ENCODE measurements at places on chromosomes 16 and 17.

DNA sequence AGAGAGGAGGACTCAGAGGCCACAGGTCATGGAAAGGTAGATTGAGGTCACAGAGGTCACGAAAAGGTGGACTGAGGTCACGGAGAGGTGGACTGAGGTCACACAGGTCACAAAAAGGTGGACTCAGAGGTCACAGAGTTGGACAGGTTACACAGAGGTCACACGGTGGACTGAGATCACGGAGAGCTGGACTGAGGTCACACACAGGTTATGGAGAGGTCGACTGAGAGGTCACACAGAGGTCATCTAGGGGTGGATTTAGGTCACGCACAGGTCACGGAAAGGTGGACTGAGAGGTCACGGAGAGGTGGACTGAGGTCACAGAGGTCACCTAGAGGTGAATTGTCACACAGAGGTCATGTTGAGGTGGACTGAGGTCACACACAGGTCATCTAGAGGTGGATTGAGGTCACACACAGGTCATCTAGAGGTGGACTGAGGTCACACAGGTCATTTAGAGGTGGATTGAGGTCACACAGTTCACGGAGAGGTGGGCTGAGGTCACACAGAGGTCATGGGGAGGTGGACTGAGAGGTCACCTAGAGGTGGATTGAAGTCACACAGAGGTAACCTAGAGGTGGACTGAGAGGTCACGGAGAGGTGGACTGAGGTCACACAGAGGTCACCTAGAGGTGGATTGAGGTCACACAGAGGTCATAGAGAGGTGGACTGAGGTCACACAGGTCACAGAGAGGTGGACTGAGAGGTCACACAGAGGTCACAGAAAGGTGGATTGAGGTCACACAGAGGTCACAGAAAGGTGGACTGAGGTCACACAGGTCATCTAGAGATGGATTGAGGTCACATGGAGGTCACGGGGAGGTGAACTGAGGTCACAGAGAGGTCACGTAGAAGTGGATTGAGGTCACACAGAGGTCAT, 26.7 kb upstream of the JPT2 start:
- no peak for DNase-seq

DNA sequence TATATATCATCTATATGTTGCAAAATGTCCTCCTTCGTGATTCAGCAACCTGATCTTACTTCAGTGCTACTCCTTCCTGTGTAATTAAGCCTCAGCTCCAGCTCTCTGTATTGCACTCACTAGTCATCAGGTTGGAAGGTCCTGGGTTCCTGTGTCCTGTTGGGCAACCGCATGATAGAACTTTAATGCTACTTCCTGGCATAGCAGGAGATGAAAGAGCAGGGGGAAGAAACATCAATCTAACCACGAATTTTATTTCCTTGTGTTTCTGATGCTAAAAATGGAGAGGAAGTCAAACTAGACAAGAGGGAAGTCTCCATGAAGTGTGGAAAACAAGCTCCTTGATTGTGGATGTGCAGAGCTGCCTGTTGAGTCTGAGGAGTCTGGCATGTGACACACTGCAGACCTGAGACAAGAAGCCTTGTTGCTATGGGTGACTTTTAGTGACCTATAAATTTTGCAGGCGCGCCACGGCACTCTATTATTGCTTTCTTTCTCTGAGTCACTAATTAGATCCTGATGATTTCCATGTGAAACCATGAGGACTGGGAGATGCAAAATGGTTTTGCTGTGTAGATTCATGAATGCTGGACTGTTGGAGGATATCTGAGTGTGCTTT, 25.6 kb downstream of the IGSF6 start:
- no peak for DNase-seq

DNA sequence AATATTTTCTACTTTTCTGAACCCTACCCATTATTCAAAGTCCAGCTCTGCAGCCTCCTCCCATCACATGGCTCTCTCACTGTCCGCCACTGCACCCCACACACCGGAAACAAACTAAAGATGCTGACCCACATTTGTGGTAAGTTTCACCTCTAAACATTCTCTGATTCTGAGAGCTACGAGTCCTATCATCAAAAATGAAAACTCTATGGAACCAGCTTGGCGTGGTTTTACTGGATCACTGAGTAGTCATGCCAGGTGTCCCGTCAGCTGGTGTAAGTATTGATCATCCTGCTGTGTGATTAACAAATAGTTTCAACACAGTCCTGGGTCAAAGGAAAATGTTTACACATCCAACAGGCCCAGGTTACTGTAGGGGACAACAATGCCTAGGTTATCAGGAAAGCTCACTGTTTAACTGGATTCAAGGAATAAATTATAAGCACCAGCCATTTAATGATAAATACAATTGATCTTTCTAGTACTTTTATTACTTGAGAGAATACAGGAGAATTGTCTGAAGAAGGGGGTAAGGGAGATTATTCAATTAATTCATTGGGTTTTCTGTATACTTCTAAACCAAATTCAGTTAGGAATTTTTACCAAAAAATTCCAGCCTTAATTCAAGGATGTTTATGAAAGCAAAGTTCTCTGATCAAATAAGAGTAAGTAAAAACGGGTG, 33.9 kb downstream of the CYTH1 start:
- peak; percentile 40 for DNase-seq

- no peak for DNase-seq
Observed at GRCh38 chr16:48441863-48442279, 56.7 kb upstream of the SIAH1 start.

GRCh38 chr17:40323391-40324381, 14.7 kb downstream of the RARA start:
- DNase-seq, result no peak

DNA sequence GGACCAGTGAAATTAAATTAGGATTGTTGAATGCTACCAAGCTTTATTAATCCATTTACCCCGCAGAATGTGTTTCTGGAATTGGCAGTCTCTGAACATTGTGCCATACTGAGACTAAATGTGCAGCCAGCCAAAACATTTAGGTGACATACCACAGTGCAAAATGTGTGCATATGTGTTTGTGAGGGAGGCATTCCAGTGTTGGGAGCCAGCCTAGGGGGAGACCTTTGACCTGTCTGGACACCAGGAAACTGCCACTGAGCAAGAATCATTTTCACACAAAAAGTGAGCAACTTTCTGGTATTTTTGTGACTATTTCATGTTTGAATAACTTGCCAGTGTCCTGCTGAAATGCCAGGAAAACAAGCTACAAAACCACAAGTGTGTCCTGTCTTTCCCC, 64.7 kb upstream of the SLC12A3 start:
- DNase-seq, result no peak

GRCh38 chr17:68559316-68559715, 41.9 kb downstream of the FAM20A start:
- DNase-seq, result no peak

DNA sequence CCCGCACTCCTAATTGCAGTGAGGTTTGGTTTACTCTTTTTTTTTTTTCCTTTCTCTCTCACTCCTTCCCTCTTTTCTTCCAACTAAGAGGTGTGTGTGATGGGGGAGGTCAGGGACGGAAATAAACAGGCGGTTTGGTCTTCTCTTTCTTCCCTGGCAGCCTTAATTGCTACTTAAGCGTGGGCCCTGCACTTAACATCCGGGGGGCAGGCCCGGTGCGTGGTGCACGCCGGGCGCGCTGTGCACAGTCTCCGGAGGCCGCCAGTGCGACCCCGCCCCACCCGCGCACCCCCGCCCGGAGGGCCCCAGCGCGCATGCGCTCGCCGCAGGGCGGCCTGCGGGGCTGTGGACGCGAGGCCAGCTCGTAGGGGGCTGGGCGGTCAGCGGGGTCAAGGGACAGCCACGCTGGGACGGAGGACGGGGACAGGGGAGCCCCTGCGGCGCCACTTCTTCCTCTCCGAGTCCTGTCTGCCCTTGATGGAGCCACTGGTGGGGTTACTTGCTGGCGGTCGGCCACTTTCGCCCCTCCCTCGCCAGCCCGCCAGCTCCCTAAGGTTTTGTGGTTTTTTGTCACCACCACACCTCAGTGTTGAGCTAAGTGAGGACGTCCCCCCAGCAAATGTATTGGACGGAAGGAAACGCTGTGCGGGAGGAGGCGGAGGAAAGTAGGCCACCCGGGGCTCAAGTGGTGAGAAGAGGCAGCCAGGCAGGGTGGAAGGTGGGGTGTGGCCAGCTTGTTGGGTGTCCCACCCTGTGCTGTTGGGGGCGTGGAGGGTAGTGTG, 120.9 kb downstream of the MRM1 start:
- peak; percentile 67 for DNase-seq

GRCh38 chr16:76441876-76442275, 164.7 kb downstream of the CNTNAP4 start:
- no peak for DNase-seq

- no peak for DNase-seq
Observed at GRCh38 chr16:89473791-89474414, 16.5 kb downstream of the ANKRD11 start.

DNA sequence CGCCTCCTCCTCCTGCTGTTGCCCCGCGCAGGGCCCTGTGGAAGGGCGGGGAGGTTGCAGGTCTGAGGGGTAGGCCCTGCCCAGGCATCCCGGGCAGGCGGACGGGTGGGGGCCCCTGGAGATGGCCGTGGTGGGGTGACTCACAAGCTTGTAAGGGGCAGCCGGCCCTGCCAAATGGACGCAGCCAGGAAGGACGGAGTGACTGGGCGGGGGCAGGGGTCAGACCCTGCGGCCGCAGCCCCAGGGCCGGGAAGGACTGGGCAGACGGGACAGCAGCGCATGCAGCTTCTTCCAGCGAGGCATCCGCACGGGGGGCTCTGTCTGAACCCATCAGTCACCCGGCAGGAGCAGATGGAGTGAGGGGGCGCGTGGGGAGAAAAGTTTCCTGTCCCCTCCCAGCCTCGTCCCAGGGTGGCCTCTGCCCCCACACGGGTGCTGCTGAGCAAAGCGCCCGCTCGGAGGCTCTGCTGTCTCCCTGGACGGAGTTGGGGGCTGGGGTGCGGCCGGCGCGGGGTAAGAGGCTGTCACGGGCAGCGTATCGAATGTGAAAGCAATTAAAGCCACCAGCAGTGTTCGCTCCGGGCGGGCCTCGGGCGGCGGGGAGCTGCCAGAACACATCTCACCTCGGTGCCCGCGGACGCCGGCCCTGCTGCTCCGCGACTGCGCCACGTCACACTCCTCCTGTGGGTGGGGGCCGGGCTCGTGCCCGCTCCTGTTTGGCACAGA, 5.4 kb upstream of the PRR35 start:
- DNase-seq, result no peak

- no peak for DNase-seq
Observed at GRCh38 chr16:11231367-11231970, 24.5 kb downstream of the SOCS1 start.

DNA sequence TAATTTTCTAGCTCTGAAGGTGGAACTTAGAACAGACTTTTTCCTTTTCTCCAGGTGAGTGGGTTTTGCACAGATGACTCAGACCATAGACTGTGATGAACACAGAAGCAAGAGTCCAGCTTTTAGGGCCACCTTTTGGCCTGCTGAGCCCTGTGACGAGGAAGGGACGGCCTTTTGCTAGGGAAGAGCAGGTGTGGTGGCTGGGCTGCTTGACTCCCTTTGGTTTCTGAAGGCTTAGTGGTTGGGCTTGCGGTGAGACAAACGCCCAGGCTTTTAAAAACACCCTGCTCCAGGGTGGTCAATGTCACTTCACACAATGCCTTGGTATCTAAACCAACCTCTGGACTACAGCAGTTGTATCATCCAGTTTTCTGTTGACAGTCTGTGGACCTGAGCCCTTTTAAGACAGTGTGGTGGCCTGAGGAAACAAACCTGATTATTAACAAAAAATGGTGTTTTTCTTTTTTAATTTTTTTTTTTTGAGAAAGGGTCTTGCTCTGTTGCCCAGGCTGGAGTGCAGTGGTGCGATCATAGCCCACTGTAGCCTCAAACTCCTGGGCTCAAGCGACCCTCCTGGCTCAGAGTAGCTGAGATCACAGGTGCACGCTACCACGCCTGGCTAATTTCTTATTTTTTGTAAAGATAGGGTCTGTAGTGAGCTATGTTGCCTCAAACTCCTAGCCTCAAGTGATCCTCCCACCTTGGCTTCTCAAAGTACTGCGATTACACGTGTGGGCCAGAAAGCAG, 134.0 kb downstream of the SNX29 start:
- no peak for DNase-seq

- no peak for DNase-seq
Observed at GRCh38 chr17:74234486-74234885, 21.1 kb downstream of the TTYH2 start.

DNA sequence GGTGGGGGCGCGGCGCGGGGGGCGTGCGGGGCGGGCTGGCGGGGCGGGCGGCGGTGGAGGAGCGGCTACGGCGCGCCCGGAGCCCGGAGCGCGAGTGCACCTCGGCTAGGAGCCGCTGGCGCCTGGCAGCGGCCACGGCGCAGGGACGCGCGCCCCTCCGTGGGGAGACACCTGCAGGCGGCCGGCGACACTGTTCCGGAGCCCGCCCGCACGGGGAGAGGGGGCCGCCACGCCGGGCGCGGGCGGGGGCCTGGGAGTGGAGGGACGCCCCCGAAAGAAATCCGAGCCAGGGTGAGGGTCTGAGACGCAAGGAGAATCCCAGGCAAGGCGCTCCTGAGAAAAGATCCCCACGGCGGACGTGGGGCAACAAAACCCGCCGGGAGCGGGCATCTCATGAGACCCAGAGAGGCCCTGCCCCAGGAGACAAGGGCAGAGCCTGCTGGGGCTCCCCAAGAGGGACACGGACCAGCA, at the start of gene GSG1L:
TSS of gene GSG1L (minus strand) at position 124 of the 471 bp plus-strand sequence. CDS start 290 bp downstream, outside the sequence.
- no peak for DNase-seq

DNA sequence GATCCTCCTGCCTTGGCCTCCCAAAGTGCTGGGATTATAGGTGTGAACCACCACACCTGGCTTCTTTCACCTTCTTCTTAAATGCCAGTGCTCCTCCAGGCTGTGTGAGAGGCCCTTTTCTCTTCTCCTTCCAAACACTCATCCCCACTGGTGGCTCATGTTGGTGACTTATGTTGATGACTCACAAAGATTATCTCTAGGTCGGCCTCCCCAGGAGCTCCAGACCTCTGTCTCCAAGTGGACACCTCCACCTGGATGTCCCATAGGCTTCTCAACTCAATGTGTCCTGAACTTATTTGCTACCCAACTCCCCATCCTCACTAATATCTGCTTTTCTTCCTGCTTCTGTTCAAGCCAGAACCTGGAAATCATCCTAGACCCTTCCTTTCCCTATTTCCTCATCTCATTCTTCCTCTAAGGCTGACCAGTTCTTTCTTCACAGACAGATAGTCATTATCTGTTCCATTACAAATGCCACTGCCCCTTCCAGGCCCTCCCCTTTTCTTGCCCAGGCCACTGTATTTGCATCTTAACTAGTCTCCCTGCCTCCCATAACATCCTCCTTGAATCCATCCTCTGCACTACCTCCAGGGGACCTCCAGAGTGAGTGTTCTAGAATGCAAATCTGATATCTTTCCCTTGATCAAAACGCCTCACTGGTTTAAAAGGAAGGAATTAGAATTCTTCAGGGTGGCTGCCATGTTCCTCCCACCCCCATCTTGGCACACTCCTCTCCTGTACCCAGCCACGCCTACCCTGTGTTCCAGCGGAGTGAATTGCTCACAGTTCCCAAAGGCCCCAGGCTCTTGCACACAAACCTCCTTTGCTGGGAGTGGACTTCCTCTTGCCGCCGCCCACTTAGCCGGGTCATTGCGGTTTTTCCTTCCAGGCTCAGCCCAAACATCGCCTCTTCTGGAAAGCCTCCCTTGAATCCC, 34.8 kb upstream of the FBXO47 start:
- no peak for DNase-seq

- no peak for DNase-seq
Observed at GRCh38 chr16:3599121-3599520, 12.3 kb downstream of the SLX4 start.
